ENCODE measurements at places on chromosomes 13 and 19.

GRCh38 chr13:98443329-98443728 is 133.6 kb downstream of the STK24 start:
- no peak for DNase-seq

GRCh38 chr13:59747529-59747928 is 416.2 kb downstream of the DIAPH3 start:
- no peak for DNase-seq

DNA sequence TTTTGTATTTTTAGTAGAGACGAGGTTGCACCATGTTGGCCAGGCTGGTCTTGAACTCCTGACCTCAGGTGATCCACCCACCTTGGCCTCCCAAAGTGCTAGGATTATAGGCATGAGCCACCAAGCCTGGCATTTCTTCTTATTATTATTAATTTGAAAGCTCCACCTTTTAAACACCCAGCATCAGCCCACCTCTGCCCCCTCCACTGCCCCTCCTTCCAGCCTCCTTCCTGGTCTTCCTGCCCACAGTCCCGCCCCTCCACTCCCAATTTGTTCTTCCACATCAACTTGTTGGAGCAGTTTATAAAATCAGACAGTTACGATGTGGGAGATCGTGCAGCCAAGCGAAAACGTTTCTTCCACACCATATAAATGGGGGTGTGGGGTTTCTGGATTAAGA is 7.8 kb upstream of the CLIP3 start:
- no peak for DNase-seq

GRCh38 chr19:40157059-40157458 is 34.2 kb upstream of the MAP3K10 start:
- no peak for DNase-seq

GRCh38 chr13:46903748-46904147 is 6.9 kb upstream of the HTR2A start:
- no peak for DNase-seq

DNA sequence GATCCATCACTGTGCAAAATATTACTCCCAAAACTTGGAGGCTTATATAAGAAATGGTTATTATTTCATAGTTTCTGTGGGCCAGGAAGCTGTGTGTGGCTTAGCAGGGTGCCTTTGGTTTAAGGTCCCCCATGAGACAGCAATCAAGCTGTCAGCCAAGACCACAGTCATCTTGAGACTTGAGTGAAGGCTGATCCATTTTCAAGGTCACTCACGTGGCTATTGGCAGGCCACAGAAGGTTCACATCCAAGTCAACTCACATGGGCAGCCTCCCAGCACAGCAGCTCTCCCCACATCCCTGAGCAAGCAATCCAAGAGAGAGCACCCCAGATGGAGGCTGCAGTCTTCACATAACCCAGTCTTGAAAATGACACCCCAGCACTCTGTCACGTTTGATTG is 537.4 kb downstream of the MYO16 start:
- no peak for DNase-seq

DNA sequence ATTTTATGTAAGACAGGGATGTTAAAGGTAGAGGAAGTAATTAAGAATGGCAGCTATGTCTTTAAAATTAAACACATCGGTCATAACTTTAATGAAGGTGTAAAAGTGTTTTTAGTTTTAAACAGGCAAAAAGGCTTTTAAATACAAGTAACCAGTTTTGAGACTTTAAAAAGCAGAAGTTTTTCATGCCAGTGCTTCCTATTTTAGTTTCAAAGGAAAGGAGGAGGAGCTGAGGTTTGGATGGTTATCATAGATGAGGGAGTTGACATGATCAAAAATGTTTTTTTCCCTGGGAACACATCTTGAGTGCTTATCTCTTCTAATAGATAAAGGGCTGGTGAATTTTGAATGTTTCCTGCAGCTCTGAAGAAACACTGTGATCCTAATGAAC is 42.9 kb downstream of the LRCH1 start:
- no peak for DNase-seq

DNA sequence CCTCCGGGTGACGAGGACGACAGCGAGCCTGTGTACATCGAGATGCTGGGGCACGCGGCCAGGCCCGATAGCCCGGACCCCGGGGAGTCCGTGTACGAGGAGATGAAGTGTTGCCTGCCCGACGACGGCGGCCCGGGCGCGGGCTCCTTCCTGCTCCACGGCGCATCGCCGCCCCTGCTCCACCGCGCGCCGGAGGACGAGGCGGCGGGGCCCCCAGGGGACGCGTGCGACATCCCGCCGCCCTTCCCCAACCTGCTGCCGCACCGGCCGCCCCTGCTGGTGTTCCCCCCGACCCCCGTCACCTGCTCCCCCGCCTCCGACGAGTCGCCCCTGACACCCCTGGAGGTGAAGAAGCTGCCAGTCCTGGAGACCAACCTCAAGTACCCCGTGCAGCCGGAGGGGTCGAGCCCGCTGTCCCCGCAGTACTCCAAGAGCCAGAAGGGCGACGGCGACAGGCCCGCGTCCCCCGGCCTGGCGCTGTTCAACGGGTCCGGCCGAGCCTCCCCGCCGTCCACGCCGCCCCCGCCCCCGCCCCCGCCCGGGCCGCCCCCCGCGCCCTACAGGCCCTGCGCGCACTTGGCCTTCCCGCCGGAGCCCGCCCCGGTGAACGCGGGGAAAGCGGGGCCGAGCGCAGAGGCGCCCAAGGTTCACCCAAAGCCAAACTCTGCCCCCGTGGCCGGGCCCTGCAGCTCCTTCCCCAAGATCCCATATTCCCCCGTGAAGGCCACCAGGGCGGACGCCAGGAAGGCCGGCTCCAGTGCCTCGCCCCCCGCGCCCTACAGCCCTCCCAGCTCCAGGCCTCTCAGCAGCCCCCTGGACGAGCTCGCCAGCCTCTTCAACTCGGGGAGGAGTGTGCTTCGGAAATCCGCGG is 511.3 kb downstream of the MYO16 start:
- no peak for DNase-seq

DNA sequence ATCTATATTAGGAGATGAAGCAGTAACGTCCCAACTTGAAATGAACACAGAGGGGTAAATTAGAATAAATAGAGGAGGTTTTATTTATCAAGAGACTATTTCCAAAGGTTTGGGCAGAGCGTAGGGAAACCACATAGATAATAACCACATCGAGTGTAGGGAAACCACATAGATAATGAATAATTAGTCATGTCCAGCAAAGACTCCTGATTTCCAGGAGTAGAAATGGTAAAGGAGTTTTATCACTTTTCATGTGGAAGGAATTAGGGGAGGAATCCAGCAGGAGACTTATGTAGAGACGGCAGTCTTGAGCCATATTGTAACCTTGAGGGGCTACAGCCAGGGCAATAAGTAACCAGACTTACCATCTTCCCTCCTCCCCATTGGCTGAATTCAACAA is 136.3 kb upstream of the CSNK1A1L start:
- DNase-seq, result no peak

DNA sequence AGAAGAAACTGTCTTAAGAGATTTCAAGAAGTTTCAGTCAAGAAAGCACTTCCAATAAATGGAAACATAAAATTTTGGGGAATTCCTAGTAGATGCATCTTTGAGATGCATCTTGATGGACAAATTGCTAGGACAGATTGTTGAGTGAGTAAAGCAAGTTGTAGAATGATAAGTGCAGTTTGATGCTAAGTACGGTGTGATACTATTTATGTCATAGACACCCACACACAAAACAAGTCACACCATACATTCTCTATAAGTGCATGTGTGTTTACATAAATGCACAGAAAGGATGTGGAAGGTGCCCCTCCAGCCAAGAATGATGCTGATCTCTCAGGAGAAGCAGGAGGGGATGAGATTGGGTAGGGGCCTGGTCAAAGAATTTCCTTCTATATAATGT is 375.7 kb downstream of the FOXO1 start:
- no peak for DNase-seq

DNA sequence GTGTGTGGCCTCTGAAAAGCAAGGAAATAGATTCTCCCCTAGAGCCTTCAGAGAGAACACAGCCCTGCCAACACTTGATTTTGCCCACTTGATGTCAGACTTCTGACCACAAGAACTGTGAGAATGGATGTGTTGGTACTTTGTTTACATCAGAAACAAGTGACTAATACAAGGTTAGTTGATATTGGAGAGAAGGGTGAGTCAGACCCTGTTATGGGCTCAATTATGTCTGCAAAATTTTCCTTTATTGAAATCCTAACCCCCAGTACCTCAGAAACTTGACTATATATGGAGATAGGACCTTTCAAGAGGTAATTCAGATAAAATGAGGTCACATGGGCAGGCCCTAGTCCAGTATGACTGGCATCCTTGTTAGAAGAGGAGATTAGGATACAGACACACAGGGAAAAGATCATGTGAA is 226.7 kb downstream of the RFC3 start:
- no peak for DNase-seq

- DNase-seq, result peak; percentile 88
Measured at GRCh38 chr19:16367261-16367683, 42.6 kb downstream of the KLF2 start.

GRCh38 chr13:112443995-112444311 is 67.8 kb downstream of the SPACA7 start:
- peak; percentile 78 for DNase-seq

GRCh38 chr13:94139393-94139995 is 340.0 kb downstream of the DCT start:
- DNase-seq, result no peak

DNA sequence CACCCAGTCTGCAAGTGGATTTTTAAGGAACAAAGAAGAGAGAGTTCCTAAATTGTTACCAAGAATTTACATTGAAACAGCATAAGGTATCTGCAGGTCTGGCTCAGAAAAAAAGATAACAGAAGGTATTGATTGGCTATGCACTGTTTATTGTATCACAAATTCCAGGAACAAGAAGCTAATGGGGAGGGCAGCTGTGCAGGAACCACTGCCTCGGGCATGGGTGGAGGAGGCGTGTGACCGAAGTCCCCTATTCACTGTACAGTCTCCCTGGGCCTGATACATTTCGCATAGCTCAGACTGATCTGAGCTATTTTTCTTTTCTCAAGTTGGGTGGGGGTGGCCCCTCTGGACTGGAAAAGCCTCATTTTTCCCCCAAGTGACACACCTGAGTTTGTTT is 11.7 kb downstream of the NECTIN2 start:
- no peak for DNase-seq

- DNase-seq, result no peak
Measured at GRCh38 chr13:109698779-109699178, 87.6 kb downstream of the IRS2 start.

DNA sequence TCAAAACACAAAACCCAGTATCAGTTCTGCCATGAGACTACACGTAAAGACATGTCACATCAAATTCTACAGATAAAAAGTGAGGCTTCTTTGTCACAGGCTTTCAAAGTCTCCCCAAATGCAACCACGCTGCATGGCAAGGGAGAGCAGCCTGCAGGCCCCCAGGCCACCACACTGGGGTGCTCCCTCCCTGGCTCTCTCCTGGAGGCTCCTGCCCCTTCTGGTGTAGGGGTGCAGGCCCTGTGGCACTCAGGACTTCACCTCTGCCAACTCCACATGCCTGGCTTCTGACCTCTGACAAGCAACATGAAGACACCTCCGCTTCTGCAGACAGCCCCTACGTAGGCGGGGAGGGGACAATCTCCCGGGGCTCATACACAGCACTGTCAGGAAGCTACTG is 14.3 kb downstream of the AKAP8 start:
- DNase-seq, result no peak

GRCh38 chr13:20174656-20175405 is 14.0 kb upstream of the GJA3 start:
- no peak for DNase-seq

GRCh38 chr19:27736225-27736624 is 1476.7 kb downstream of the UQCRFS1 start:
- DNase-seq, result no peak

DNA sequence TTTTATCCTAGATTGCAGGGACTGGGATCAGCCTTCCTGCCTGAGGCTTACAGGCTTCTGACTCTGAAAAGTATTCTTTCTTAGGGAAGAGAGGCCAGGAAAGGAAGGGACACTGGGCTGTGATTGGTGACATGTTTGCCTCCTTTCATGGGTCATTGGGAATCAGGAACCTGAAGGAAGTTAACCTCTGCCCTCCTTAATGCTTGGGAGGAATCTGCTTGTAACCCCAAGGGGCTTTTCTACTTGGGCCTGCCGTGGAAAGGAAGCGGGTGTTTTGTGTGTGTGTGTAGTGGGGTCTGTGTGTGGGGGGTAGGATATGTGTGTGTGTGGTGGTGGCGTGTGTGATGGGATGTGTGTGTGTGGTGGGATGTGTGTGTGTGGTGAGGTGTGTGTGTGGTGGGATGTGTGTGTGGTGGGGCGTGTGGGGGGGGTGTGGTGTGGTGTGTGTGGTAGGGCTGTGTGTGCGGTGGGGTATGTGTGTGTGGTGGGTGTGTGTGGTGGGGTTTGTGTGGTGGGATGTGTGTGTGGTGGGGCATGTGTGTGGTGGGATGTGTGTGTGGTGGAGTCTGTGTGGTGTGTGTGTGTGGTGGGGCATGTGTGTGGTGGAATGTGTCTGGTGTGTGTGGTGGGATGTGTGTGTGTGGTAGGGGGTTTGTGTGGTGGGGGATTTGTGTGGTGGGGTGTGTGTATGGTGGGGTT is 41.3 kb upstream of the NPAS1 start:
- DNase-seq, result no peak

- DNase-seq, result no peak
Measured at GRCh38 chr13:107734891-107735625, 480.3 kb downstream of the LIG4 start.

- DNase-seq, result no peak
Measured at GRCh38 chr13:57824121-57824520, 192.6 kb downstream of the PCDH17 start.

DNA sequence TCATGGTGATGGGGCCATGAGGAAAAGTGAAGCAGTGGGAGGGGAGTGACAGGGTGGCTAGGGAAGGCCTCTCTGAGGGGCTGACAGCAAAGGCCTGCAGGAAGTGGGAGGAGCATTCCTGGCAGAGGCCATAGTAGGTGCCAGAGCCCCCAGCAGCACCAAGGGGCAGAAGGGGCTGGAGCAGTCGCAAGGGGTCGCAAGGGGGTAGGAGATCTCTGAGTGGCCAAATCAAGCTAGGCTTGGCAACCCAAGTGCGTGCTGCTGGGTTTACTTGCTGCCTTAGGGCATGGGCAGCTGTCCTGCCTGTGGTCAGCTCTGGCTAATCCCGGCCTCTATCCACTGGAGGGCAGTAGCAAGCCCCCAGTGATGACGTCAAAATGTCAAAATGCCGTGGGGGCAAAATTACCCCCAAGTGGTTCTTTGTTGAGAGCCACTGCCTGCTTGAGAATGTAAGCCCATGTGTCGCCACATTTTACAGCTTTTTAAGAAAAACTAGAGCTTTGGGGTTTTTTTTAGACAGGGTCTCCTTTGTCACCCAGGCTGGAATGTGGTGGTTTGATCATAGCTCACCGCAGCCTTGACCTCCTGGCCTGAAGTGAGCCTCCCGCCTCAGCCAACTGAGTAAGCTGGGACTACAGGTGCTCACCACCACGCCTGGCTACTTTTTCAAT is 11.8 kb downstream of the CCDC97 start:
- no peak for DNase-seq

- no peak for DNase-seq
Measured at GRCh38 chr19:4933528-4933927, 24.2 kb downstream of the UHRF1 start.

- no peak for DNase-seq
Measured at GRCh38 chr19:53915000-53915399, 5.9 kb downstream of the CACNG7 start.

GRCh38 chr19:32352241-32352630 is 6.8 kb downstream of the ZNF507 start:
- no peak for DNase-seq
